Activated CD8-positive, alpha-beta memory T cell treated with anti-CD3 and anti-CD28 coated beads, Interleukin-2, amount 50 U/mL, for 4 hours (primary cell): ENCODE measurements at places on chromosomes 13 and 19.

- DNase-seq = no peak
Observed at GRCh38 chr13:30928978-30929377, 3.5 kb upstream of the TEX26 start.

DNA sequence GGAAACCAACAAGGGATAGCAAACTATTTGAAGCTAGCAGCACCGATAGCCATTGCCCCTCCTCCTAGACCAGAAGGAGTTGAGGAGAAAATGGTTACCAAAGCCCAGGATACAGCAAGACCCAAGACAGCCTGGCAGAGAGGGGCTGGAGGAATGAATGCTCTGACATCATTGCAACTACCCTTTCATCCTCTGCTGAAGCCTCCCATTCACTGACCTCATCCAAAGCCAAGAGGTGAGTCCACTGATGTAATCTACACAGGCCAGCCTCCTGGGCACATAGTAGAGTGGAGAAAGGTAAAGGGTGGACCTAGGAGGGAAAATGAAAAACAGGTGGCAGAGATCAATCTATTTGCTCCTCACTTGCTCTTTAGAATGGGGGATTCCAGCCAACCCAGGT lies 42.7 kb upstream of the ZNF780A start:
- no peak for DNase-seq

DNA sequence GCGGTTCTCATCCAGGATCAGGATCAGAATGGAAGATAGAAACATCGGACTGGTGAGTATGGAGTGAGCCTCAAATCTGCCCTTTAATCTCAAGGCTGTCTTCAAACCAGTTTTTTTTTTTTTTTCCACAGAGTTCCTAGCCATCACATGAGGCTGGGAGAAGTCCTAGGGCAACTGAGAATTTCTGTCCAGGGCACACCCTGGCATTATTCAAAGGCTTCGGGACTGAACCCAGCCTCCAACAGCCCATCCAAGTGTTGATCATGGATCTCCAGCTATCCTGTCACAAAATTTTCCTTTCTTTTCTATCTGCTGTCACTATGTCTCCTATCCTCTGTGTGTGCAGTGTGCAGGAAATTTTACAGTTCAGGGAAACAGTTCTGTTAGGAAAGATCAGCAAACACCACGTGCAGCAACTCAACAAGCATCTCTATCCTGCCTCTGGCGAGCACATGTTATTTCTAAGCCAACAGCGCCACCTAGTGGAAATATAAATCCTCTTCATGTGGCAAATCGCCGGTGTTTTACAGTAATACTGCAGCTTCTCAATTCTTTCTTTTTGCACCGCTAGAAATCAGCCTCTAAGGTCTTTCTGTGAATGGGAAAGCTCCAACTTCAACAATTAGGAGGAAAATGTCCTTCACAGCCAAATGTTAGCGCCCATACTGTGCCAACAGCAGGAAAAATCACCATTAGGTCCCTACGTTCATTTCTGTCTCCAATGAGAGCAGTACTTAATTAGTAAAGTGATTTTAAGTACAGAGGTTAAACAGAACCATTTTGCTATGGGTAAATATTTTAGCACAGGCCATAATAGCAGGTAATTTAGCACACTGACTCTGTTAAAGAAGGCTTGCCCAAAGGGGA lies 21.4 kb upstream of the ZNF181 start:
- peak; percentile 34 for DNase-seq

- no peak for DNase-seq
Observed at GRCh38 chr13:82803341-82803740, 1078.9 kb downstream of the SLITRK1 start.

GRCh38 chr13:99376132-99376531 lies 68.9 kb upstream of the GPR183 start:
- no peak for DNase-seq

- peak; percentile 63 for DNase-seq
Observed at GRCh38 chr19:17448131-17448967, at the start of gene TMEM221. Gene TMEM221 (minus strand): TSS chr19:17448668. CDS start chr19:17448462, 206 bp downstream.

DNA sequence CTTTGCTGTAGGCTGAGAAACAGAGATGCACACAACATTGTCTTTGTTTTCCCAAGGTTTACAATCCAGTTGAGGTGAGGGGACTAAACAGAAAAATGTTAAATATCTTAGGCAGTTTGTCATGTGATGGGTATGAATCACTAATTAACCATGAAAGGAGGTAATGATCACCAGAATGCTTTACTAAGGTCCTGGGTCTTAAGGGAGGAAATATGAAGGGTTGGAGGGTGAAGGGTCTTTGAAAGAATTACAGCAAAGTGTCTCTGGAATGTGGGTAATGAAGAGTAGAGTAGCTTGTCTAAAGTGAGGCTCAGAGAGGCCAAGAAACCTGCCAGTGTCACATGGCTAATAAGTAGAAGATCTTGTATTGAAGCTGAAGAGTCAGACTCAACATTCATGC lies 19.0 kb downstream of the BIVM start:
- no peak for DNase-seq

- no peak for DNase-seq
Observed at GRCh38 chr19:20080656-20081055, 2.9 kb downstream of the ZNF90 start.
